NCI-H748 treated with DMSO at 0.1 percent for 48 hours (cell line): ENCODE measurements at places on chromosomes 6 and 20.

- no peak for DNase-seq
Observed at GRCh38 chr6:14763616-14764015, 482.3 kb upstream of the JARID2 start.

DNA sequence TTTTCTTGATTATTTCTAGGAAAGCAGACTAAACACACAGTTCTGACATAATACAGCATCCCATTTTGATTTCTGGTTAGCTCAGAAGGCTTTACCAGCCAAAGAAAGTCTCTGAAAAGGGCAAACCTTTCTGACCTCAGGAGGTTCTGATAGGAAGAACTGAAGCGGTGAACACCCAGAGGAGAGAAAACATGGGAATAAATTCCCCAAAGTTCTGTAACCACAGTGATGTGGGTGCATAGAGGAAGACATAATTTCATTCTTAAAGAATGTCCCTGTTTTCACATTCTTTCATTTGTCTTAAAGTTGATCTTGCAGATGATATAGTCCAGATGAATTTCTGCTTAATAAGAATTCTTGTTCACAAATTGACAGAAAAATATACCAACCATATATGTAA, 60.3 kb downstream of the RSPO3 start:
- DNase-seq, result no peak

GRCh38 chr6:13250703-13251102, 77.6 kb downstream of the TBC1D7 start:
- DNase-seq, result no peak

GRCh38 chr6:72699159-72699558, 77.3 kb downstream of the KCNQ5 start:
- no peak for DNase-seq

DNA sequence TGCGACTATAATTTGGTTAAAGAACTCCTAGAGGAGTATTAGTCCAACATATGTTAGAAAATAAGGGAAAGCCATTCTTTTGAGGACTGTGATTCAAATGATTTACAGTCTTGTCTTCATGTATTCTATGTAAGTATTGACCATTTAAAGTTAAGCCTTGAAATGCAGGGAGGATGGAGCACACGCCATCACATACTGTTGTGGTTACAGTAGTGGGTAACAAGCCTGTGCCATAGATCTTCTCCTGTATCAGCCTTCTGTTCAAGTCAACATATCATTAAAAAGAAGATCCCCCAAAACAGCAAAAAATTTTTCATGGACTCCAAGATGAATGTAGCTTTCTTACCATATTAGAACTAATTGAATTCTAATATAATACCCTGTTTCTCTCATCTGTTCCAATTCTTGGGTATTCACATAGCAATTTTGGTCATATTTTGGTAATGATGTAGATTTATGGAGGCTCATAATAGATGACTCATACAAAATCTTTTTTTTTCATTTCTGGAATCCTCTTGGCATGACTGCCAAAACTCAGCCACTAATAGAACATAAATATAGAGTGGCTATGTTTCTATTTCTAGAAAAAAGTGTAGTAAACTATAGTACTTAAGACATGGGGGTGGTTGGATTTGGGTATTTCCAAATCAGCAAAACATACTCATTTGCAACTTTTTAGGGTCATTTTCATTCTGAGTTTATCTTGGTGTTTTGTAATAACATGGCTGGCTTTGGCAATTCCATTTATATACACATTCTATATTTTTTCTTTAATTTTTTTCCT, 413.5 kb downstream of the BCKDHB start:
- no peak for DNase-seq

DNA sequence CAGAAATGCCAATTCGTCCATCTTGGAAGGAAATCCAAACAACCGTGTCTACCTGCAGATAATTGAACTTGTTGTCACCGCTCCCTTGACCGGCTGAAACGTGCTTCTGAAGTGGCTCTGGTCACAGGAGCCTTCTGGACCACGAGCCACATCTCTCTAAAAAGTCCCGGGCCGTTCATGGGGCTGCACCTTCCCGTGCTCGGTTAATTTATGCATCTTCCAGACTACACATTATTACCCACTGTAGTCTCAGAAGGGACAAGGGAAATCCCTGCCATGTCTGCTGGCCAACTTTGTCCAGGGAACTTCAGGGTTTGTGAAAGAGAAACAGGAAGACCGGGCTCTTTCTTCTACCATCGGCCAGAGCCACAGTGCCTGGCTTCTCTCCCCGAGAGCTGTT, 63.4 kb upstream of the MPC1 start:
- no peak for DNase-seq
